ENCODE measurements at places on chromosomes 2 and 18. TPM values are rescaled to one million over a fixed set of nuclear protein-coding genes. Genes with fewer than 3 reads are reported as not detected.

Gene ITPRID2
- 89.8 TPM for total RNA-seq

Gene HOXD3
- not detected for total RNA-seq

Gene CWC22
- 7.2 TPM for total RNA-seq

Gene SF3B6
- 128 TPM for total RNA-seq

Gene NYAP2
- total RNA-seq = 0.05 TPM

Gene GPR45
- not detected for total RNA-seq
